Activated CD4-positive, alpha-beta T cell treated with anti-CD3 and anti-CD28 coated beads for 48 hours (primary cell): ENCODE measurements at places on chromosomes 2 and 18.

DNA sequence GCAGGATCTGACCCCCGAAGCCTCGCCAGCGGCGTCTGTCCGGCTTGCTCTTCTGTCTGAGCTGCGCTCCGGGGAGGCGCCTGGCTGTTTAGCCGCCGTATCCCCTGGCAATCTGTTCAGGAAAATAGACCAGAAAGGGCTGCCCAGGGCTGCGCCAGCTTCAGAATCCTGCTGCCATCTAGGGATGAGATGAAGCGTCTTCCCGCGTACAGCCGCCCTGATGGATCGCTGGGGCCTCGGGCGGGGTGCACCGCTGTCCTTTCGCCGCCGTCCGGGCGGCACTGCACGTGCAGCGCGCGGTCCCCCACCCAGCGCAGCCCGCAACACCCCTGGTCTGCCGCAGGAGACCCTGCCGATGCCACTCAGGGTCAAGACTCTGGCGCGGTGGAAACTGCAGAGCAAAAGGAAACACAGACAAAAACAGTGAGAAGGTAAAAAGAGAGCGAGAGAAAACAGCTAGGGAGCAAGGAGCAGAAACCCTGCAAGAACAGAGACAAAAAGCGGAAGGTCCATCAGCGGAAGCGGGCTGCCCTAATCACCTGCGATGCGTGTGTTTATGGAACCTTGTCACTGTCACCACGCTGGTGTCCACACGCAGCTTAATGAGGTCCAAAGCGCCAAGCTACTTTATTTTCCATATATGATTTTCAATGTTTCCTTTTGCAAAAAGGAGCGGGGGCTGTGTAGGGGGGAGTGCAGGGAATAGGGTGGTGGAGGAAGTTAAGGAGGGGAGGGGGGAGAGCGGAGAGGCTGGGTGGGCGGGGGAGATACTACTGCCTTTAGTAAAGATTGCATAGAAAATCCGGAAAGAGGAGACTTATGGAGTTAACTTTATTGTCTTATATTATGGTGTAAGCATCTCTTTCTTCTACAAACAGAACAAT is 2113.3 kb upstream of the PIK3C3 start:
- DNase-seq: no peak

- DNase-seq: no peak
These were observed 256.3 kb downstream of the CCDC178 start for GRCh38 chr18:33184175-33184574.

DNA sequence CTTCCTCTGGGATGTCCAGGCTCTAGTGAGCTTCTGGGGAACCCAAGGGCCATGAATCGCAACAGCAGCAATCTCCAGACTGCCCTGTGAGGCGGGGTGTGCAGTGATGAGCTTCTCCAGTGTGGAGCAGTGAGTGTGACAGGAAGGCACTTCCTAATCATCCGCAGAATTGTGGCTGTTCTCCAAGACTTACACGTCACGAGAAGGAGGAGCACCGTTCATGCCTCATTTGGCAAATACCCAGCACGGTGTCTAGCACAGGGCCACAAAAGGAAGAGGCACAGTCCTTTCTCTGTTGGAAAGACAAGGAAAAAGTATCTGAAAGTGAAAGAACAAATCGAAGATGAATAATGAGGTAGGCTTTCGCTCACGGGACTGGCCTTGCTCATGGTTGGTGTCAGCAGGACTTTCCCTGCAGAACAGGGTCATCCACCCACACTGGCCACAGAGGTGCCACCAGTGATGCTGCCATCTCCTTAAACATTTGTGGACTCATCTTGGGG is 125.1 kb upstream of the HAAO start:
- DNase-seq: peak; percentile 53

- peak; percentile 82 for DNase-seq
These were observed 61.0 kb upstream of the TAF1B start for GRCh38 chr2:9782197-9782719.

GRCh38 chr18:48813833-48814489 is 136.8 kb downstream of the SMAD7 start:
- DNase-seq: peak; percentile 8

DNA sequence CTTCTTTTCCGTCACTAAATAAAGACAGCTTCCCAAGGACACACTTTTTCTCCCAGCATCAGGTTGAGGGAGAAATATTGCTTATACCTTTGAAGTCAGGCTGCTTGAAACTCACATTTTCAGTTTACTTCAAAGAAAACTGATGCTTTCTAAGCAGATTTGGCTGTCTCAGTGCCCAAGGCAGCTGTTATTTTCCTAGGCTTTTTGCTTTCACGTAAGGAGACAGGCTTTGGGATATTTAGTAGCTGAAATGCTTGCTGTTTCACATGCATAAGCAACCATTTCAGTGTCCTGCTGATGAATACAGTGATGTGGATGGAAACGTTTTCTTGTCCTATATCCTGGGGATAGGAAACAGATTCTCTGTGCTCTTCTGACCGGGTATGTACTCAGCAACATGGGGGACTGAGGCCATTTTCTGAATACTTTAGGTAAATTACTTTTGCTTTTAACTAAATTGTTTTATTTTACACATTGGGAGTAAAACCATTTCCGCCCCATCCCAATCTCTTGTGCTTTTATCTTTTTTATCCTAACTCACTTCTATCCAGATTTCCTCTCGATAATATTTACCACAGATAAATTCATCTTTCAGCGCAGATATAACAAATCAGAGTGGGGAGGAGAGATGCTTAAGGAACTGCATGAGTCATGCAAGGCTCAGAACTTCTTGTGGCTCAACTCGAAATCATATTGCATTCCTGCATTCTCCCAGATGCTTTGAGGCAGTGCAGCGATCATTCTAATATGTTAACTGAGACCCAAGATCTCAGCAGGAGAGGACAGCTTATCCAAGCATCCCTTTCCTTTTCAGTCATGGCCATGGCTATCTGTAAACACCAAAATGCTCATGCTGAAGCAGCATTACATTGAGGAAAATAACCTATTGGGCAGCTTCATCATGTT is 22.2 kb downstream of the GALR1 start:
- DNase-seq: no peak

GRCh38 chr18:61876899-61877298 is 15.9 kb downstream of the RNF152 start:
- DNase-seq: no peak

DNA sequence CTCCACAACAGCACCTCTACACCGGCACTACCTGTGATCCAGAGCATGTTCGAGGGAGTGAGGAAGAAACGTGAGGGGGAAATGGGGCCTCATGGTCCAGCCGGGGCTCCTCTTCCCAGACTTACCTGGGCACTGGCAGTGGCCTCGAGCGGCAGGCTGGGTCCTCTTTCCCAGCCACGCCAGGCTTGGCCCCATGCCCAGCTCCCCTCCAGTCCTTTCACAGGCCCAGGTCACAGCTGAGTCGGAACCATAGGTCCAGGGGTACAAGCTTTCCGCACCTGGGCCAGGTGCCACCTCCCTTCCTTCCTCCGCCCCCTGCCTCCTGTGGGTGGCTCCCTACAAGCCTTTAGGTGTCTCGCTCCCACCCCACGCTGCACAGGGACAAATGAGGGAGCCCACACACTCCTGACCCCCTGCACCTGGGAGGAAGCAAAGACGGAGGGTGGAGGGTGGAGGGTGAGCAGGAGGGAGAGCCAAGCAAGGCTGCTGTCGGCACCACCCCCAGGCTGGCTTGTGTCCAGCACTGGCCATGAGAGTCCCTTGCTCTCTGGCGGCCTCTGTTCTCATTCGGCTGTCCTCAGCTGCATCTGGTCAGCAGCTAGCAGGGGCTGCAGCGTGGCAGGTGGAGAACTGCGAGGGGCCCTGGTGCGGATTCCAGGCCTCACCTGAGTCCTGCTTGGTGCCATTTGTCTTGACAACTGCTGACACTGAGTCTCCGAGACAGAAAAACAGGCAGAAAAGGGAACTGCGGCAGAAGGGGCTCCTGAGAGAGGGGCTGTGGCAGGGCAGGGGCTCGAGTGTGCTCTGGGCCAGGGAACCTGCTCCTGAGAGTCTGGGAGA is 26.8 kb downstream of the ADRA2B start:
- no peak for DNase-seq

DNA sequence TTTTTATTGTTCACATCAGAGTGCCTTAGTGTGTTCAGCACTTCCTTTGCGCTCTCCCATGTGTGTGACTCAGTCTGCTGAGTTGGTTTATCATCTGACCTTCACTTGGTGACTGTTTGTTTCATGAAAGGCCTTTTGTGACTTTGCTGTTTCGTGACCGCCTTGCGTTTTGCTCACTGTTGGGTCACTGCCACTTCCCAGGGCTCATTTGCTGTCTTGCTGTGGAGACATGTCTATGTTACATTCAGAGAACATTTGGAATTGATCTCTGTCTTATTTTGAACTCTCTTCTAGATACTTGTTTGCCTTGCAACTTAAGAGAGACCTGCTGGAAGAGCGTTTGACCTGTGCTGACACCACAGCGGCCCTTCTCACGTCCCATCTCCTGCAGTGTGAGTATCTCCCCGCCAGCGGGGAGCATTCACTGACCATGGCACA is 54.7 kb downstream of the FARP2 start:
- no peak for DNase-seq

DNA sequence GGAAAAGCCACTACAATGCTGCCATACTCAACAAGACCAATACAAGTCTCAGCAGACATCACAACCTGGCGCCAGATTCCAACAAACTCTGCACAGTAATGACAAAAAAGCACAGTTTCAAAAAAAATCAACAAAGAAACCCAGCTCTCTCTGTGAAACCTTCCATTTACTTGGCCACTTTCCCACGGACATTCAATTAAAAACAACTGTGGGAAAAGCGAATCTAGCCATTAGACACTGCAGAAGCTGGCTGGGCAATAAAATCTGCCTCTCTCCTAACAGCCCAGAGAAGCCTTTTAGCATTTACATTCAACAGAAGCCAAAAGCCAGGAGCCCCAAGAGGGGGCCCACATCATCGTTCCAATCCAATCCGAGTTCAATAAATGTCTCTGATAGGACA is 128.9 kb downstream of the HDAC4 start:
- DNase-seq: peak; percentile 0

DNA sequence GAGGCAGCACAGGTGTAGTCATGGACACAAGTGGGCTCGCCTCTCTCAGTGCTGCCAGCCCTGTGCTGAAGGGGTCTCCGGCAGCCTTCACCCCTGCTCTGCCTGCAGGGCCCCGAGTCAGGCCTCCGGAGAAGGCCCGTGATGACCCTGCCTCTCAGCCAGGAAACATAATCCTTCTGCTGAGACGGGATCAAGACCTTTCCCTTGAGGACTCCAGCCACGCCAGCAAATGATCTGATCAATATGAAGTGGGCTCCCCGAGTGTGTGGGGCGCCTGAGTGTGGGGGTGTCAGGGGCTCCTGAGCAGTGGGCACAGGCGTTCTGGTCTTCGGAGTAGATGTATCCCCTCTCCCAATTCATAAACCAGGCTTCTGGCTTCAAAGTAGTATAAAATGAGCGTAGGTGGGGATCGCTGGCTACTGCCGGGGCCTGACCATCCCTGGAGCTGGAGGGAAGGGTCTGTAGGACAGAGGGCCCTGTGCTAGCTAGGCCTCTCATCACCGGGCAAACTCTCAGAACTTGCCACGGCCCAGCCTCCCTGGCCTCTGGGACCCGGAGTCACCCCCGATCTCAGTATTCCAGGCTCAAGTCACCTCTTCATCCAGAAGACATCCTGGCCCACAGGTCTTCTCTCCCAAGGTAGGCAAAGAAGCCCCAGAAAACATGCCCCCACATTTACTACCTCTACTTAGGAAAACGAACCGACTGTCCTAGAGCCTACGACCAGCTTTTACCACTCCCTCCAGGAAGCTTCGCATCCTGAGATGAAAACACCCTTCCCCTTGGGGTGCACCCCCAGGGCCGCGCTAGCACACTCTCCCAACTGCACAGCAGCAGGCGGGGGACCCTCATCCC is 33.6 kb downstream of the CRACDL start:
- DNase-seq: no peak

DNA sequence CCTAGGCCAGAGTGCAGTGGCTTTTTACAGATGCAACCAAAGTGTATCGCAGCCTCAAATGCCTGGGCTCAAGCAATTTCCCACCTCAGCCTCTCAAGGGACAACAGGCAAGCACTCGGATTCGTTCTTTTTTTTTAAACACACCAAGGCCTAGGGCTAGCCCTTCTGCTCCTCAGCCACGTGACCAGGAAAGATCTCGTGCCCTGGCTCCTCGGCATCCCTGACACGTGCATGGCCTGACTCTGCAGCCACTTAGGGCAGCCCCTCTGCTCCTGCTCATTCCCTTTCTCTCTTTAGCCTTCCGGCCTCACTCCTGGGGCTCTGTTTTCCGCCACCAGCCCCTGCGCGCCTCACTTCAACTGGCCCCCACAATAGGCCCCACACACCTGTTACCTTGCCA is 18.4 kb downstream of the FAM178B start:
- DNase-seq: no peak

- DNase-seq: no peak
These were observed 95.5 kb upstream of the STK17B start for GRCh38 chr2:196266855-196267254.

- no peak for DNase-seq
These were observed 700.6 kb upstream of the ZEB2 start for GRCh38 chr2:145220496-145220895.

- DNase-seq: peak; percentile 82
These were observed 29.8 kb upstream of the TAF1B start for GRCh38 chr2:9813312-9814128.

GRCh38 chr2:207813221-207813916 is 43.7 kb upstream of the FZD5 start:
- DNase-seq: no peak

DNA sequence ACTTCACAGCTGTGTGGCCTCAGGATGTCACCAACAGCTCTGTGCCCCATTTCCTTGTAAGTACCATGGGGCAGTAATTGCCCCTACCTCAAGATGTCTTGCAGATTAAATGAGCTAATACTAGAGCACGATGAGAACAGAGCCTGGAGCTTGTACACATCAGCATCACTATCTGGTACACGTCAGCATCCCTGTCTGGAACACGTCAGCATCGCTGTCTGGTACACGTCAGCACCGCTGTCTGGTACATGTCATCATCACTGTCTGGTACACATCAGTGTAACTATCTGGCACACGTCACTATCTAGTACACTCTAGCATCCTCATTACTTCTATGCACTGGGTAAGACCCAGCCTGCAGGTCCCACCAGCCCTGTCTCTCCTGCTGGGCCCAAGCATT is 37.2 kb downstream of the AQP12A start:
- DNase-seq: no peak

- no peak for DNase-seq
These were observed 206.2 kb downstream of the RPIA start for GRCh38 chr2:88897715-88898114.

DNA sequence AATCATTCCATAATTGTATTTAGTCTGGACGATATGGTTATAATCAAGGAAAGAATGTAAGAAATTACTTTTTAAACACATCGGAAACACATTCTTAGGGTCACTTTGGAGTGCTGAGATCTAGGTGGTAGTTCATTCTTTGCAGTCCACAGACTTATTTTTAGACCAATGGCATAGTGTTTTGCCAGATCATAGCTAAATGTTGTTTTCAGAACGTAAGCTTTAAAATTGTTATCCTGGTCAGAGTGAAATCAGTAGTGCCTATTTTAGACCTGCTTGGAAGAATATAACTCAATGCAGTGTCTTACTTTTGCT is 4.3 kb downstream of the MYL12A start:
- DNase-seq: no peak

- DNase-seq: no peak
These were observed 56.8 kb downstream of the MYO1B start for GRCh38 chr2:191301971-191302370.
